ENCODE measurements at places on chromosomes 12 and 14.

- DNase-seq, result no peak
These were observed 29.7 kb upstream of the SFSWAP start for GRCh38 chr12:131681257-131681620.

GRCh38 chr12:14961466-14962152 lies at the start of gene ARHGDIB:
Gene ARHGDIB (minus strand): TSS chr12:14961601. CDS start chr12:14950712, 10,889 bp downstream.
- DNase-seq, result peak; percentile 60

DNA sequence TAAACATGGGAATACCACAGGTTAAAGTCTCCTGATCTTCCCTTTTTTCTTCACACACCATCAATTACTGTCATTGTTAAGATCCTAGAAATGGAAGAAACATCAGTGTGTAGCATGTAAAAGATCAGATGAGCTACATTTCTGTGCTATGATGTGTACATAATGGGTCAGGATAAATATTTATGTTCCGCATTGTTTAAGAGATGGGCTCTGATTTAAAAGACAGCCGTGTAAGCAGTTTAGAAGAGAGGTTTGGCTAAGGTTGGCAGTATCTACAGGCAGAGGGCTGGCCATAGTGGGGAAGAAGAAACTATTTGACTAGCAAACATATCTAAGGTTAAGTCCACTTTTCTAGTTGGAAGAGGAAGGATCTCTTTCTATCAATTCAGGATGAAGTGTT lies 49.4 kb downstream of the LRRC9 start:
- no peak for DNase-seq

DNA sequence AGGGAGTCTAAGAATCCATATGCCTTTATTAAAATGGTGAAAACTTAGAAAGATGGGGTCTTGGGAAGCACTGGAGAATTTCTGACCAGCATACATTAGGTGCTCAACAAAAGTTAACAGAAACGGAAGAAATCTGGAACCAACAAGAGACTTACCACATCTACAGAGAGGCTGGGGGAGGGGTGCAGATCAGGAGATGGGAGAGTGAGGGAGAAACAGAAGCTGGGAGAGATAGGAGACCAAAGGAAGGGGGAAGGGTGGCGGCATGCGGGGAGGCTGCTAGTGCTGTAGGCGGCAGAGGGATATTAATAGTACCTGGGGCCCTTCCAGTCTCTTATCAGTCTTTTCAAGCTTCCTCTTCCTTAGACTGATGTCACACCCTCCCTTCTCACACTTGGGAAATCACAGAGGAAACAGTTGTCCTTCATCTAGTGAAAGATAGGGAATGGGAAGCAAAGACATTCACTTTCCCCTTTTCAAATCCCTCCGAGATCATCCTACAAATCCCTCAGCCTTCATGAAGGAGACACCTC lies 18.1 kb downstream of the ZBTB39 start:
- no peak for DNase-seq
